CD4-positive, alpha-beta T cell treated with Interleukin-17A for 4 hours (primary cell): ENCODE measurements at places on chromosomes 5 and 9.

GRCh38 chr5:5979761-5980537 lies 398.4 kb downstream of the MED10 start:
- DNase-seq = no peak

DNA sequence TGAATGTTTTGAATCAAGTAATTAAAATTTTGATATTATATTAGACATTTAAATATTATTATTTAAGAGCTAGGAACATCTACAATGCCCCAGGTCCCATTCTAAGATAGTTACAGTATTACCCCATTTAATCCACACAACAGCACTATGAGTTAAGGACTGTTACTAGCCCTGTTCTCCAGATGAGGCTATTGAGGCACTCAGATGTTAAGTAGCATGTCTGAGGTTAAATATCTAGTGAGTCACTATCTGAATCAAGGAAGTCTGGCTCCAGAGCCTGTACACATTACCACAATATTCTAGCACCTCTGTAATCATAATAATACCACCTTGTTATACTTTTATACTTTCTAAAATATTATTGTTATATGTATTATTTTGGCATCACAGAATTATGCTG lies 304.6 kb downstream of the PDE4D start:
- no peak for DNase-seq

GRCh38 chr5:8839361-8840055 lies 706.4 kb downstream of the SEMA5A start:
- DNase-seq = no peak

GRCh38 chr9:121568343-121569265 lies 69.0 kb upstream of the GGTA1 start:
- no peak for DNase-seq

DNA sequence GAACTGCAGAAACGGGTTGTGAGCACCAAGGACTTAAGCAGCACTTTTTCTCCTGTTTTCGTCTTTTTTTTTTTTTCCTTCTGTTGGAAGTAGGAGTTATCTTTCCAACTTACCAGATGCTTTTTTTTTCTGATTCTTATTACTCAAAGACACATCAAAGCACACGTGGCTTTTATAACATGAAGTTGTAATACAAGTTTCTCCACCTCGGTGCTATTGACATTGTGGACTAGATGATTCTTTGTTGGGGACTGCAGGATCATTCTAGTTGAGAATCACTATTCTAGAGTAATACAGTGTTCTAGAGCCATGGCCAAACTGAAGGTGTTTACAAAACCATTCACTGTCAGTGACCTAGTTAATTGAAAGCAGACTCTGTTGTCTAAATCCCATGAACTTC lies 51.5 kb downstream of the MYO10 start:
- DNase-seq = no peak

DNA sequence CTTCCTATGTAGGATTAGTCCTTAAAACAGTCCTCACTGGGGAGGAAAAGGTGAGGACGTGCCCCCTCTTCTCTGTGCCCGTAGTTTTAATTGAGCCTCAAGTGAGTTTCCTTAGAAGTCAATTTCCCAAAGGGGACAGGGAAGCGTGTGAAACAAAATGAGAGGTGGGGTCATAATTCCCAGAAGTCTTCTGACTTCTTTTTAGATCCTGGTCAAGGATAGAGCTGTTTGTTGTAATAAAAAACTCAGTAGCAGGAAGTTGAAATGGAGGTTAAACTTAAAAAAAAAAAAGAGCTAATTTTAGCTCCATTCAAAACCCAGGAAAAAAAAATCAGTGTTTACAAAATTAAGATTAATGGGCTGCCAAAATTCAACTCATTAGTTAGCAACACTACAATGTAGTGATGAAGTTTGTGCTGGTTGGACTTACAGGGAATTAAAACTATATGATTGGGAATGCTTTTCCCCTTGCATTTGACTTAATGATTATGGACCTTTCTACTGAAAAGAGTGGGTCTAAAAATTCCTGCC lies 158.3 kb upstream of the MEF2C start:
- no peak for DNase-seq

- no peak for DNase-seq
Observed at GRCh38 chr5:178941361-178941760, 363 bp downstream of the ZNF454 start.

- no peak for DNase-seq
Observed at GRCh38 chr9:26308328-26308727, 584.3 kb downstream of the CAAP1 start.

- DNase-seq = no peak
Observed at GRCh38 chr9:98600631-98601030, 108.1 kb downstream of the GABBR2 start.

DNA sequence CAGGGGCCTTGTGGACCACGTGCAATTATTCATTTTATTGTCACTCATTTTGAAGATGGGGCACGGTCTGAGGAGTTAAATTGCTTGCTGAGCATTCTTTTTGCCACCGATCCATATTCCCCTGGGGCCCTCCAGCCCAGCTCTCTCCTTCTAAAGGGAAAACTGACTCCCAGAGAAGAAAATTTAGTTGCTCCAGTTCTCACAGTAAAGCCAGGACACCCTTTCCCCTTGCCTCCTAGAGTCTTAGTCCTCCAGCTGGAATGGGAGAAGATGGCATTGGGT lies 1.0 kb upstream of the PANK3 start:
- DNase-seq = no peak

DNA sequence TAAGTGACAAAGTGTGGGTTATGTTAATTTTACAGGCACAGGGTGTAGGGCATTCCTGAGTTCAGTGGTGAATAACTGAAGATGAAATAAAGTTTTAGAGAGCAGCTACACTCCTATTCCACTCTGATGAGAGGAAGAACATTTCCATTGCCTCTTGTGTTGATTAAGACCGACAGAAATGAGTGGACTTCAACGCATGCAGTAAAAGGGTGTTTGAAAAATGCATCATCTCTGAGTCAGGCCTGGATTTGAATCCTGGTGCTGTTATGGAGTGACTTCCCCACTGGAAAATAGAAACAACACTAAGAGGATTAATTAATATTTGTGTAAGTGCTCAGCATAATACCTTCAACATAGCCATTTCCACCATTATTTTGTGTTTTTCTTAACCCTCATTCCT lies 86.3 kb downstream of the PRR16 start:
- no peak for DNase-seq

DNA sequence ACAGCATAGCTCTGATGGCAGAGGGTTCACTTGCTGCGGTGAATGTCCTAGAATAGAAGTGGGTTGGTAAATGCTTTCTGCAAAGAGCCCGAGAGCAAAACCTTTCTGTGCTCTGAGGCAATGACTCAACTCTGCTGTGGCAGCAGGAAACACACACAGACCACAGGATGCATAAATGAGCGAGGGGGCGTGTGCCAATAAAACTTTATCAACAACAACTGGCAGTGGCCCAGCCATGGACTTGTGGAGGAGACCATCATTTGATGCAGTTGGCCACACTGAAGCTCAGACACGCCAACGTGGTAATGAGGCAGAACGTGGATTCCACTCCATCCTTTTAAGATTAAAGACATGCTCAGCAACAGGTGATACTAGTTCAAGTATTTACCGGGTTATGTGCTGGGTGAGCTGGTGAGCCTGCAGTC lies 6.8 kb downstream of the MRPL36 start:
- peak; percentile 83 for DNase-seq

DNA sequence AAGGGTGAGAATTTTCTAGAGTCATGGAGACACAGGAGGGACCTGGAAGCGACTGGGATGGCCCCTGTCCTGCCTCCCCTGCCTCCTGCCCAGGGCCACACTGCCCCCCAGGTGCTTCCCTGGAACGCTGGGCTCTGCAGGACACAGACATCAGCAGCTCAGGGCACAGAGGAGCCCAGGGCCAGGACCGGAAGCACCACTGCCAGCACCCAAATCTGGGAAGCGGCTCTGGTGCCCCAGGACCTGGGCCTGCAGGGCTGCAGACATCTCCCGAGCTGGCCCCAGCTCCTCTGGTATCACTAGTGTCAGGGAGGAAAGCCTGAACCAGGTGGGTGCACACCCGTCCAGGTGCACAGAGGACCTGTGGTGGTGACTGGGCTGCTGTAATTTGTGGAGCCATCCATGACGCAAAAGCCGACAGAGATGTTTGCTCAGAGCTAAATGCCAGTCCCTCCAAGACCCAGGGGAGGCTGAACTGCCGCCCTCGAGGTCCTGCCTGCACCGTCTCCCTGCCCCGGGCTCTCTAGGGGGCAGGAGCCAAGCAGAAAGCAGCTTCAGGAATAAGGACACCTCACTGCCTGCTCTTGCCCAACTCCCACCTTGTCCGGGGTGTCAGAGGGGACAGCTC lies 46.0 kb upstream of the SIMC1 start:
- no peak for DNase-seq

- no peak for DNase-seq
Observed at GRCh38 chr5:67941614-67942401, 273.7 kb upstream of the PIK3R1 start.

GRCh38 chr9:77177894-77178794 lies 810 bp downstream of the VPS13A start:
- DNase-seq = peak; percentile 58

- no peak for DNase-seq
Observed at GRCh38 chr9:134955156-134955555, 37.4 kb upstream of the FCN1 start.

- DNase-seq = peak; percentile 21
Observed at GRCh38 chr5:138212828-138213160, 329 bp downstream of the CDC23 start.

GRCh38 chr9:95920017-95920416 lies 44.5 kb downstream of the ERCC6L2 start:
- no peak for DNase-seq

DNA sequence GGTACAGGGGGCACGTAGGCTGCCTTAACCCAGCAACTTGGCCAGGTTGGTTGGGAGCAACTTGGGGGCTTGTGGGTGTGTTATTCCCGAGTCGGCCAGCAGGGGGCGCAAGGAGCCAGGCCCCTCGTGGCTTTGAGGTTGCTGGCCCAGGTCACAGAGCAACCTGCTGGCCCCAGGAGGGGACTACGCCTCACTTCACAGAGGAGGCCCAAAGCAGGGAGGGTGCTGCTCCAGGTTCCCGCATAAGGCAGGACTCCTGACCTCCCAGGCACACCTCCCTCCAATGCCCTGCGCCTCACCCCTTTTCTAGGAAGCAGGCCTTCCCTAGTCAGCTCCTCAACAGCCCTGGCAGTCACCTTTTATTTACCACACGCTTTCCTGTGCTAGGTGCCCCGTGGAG lies 18.1 kb downstream of the KYAT1 start:
- DNase-seq = peak; percentile 91

GRCh38 chr9:21155501-21155900 lies 11.0 kb downstream of the IFNA21 start:
- no peak for DNase-seq

GRCh38 chr5:177469750-177470525 lies 3.5 kb downstream of the DBN1 start:
- no peak for DNase-seq

DNA sequence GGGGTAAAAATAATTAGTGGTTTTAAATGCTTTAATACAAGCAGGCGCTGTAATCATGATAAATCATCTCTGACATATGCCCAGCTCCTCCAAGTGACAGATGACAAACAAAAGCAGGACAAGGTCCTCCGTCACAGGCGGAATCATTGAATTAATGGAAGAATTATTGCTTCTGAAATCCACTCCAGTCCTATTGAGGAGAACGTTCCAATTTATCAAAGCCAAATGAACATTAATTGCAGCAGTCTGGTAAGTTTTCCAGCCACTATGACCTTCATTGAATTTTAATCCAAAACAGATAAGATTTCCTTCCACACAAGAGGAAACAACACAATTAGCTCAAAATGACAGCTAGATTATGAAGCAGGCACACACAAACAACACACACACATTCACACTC lies 136.8 kb downstream of the ASTN2 start:
- no peak for DNase-seq

DNA sequence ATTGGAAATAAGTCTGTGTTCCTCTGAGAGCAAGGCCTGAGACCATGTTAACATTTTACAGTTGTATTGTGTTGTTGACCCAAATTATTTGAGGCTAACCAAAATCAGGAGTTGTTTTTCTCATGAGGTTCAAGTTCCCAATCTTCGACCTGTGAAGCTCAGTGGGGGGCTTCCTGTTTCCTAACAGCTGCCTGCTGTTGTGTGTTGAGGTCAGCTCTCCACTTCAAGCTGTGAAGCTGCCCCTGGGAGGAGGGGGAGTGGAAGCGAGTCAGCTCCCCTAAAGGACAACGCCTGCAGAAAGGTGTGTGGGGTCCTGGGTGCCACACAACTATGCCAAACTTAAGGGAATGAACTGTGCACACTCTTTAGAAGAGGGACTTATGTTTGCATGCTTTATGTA lies 295.5 kb downstream of the IRX1 start:
- DNase-seq = no peak

DNA sequence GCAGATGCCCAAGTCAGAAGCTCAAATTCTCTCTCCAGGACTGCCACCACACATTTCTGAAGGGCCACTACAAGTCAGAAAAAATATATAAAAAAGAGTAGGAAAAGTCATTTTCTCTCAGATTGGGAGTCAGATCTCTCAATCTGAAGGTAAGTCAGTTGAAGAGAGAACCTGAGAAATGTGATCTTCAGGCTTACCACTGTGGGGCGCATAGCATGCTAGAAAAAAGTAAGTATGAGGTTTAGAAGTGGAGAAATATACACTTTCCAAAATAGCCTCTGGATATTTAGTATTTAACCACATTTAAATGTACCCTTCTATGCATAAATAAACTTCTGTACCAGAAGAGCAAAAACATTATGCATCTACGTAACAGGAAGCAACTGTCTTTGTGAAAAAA lies 800.7 kb upstream of the CTNND2 start:
- no peak for DNase-seq

DNA sequence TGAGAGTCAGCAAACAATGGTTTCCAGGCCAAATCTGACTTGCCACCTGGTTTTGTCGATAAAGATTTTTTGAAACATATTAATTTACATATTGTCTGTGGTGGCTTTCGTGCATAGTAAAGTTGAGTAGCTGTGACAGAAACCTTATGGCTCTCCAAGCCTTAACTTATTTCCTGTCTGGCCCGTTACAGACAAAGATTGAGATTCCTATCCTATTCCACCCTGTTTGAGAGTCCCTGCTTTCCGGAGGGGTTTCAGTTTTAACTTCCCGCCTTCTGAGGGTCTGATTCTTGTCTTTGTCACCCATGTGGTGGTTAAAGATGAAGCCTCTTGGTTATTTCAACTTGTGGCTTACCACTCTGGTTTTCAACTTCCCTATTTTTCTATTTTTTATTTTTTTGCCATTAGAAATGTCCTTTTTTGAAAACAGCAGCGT lies 11.4 kb downstream of the OTULIN start:
- no peak for DNase-seq

- no peak for DNase-seq
Observed at GRCh38 chr5:146510559-146511125, 5.3 kb downstream of the GPR151 start.

DNA sequence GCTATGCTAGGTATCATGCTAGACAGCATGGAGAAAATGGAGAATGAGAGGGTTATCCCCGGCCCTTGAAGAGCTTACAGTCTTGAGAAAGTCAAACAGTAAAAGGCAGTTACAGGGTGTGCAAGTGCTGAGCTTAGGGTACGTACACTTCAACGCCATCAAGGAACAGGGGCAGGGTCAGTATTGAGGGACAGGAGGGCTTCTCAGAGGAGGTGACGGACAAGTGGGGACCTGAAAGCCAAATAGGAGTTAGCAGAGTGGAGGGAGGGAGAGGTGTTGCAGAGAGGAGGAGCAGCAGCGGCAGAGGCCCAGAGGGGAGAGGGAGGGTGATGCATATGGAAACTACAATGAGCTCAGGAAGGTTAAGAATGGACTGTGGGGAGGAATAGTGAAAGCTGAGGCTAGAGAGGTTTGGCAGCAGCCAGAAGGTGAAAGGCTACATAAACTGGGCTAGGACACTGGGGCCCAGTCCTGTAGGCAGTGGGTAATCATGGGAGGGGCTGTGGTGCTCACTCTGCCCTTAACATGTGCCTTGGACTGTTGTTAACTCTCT lies 88.0 kb downstream of the NRG2 start:
- DNase-seq = no peak

- no peak for DNase-seq
Observed at GRCh38 chr5:180918380-180918779, 19.4 kb downstream of the BTNL8 start.
